ENCODE measurements at places on chromosomes 2 and 18. TPM values are rescaled to one million over a fixed set of nuclear protein-coding genes. Genes with fewer than 3 reads are reported as not detected.
A peak's percentile ranks its signal among the peaks of the same experiment; 100 is the strongest.

The ALPG gene
- not detected for polyA plus RNA-seq

The UGT1A3 gene
- polyA plus RNA-seq, result not detected

The ST8SIA5 gene
- polyA plus RNA-seq, result not detected

The SERPINB12 gene
- polyA plus RNA-seq, result not detected

The CRYGC gene
- not detected for polyA plus RNA-seq

The AKAIN1 gene
- not detected for polyA plus RNA-seq

The ZNF804A gene
- polyA plus RNA-seq, result 0.29 TPM

The GALNT1 gene
- polyA plus RNA-seq, result 21.0 TPM

The ANO7 gene
- polyA plus RNA-seq, result 0.46 TPM

The IL37 gene
- polyA plus RNA-seq, result not detected

The KIF3C gene
- polyA plus RNA-seq, result 0.33 TPM

The ADCYAP1 gene
- 0.02 TPM for polyA plus RNA-seq

The PTGR3 gene
- polyA plus RNA-seq, result 11.1 TPM

DNA sequence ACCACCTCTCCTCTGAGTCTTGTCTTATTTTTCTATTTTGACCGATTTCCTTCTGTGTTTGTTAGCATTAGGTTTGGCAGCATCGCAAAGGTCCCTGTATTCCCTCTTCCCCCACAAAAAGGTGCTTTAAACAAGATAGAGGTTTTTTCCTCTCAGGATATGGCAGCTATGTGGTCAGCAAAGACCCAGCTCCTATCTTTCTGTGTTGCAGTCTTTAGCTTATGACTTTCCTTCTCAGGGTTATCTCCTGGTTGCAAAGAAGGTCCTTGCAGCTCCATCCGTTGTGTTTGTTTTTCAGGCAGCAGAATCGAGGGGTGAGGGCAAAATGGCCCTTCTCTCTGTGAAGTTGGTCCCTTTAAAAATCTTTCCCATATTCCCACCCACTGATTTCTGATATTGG is 38.4 kb downstream of the GALNT1 start:
- no peak overlapping the region for H3K27ac ChIP-seq
- no peaks in the 10 kb centered on the region for H3K27me3 ChIP-seq
- DNase-seq, result no peak

GRCh38 chr2:207484444-207485391 is 45.0 kb upstream of the CREB1 start:
- no peak for DNase-seq
- H3K27me3 ChIP-seq, result no peaks in the 10 kb centered on the region
- H3K36me3 ChIP-seq, result no peaks in the 10 kb centered on the region
- peaks cover 6% of the 10 kb centered on the region for H3K4me1 ChIP-seq

GRCh38 chr2:26568076-26568890 is 72.9 kb downstream of the CIB4 start:
- no peaks in the 10 kb centered on the region for H3K36me3 ChIP-seq
- H3K27me3 ChIP-seq, result no peaks in the 10 kb centered on the region
- no peaks in the 10 kb centered on the region for H3K4me1 ChIP-seq
- DNase-seq, result peak; percentile 24
- no peak overlapping the region for H3K27ac ChIP-seq
- H3K4me3 ChIP-seq, result no peak overlapping the region

DNA sequence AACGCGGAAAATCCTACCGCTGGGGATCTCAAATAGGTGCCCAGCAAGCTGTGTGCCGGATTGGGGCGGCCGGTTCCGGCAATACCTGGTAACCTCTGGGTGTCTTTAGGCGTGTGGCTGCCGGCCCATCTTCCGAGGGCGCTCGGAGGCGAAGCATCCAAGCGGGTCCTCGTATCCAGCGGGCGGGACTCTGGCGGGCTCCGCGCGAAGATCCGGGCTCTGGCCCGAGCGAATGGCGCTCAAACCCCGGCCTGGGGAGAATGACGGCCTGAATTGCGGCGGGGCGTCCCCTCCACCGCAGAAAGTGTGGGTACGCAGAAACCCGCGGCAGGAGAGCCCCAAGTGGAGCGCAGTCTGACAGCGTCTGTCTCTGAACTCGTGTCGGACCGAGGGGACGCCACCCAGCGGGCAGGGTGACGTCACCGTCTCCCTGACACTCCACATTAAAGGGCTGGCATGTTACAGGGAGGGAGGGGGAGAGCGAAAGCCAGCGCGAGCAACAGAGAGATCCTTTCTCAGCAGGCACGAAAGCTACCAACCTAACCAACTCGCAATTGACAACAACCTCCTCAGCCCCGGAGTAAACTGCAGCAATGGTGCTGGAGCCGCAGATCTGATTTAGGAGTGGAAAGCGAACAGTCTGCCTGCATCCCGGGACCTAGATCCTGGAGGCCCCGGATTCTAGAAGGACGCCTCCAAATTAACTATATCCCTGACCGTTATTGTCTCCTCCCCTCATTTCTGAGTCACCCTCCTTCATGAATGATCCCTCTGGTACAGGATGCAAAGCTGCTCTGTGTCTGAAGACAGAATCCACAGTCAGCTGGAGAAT is at the start of gene SKOR2:
TSS of gene SKOR2 (minus strand) at position 372 of the 832 bp plus-strand sequence. CDS start 2,477 bp downstream, outside the sequence.
- peaks cover 19% of the 10 kb centered on the region for H3K4me1 ChIP-seq
- H3K4me3 ChIP-seq, result no peak within 1 kb of the TSS
- H3K36me3 ChIP-seq, result no peaks in the 10 kb centered on the region
- peaks cover 75% of the 10 kb centered on the region for H3K27me3 ChIP-seq

- H3K27me3 ChIP-seq, result no peaks in the 10 kb centered on the region
- H3K36me3 ChIP-seq, result no peaks in the 10 kb centered on the region
- H3K4me3 ChIP-seq, result no peak overlapping the region
- H3K4me1 ChIP-seq, result no peaks in the 10 kb centered on the region
- no peak overlapping the region for H3K27ac ChIP-seq
Measured at GRCh38 chr18:26425148-26425531, 123.2 kb downstream of the KCTD1 start.

GRCh38 chr2:152468899-152469692 is 134.1 kb downstream of the FMNL2 start:
- no peak for DNase-seq
- no peaks in the 10 kb centered on the region for H3K36me3 ChIP-seq
- peak overlapping the region; percentile 82 for H3K27ac ChIP-seq
- H3K27me3 ChIP-seq, result no peaks in the 10 kb centered on the region
- H3K4me1 ChIP-seq, result peaks cover 75% of the 10 kb centered on the region

DNA sequence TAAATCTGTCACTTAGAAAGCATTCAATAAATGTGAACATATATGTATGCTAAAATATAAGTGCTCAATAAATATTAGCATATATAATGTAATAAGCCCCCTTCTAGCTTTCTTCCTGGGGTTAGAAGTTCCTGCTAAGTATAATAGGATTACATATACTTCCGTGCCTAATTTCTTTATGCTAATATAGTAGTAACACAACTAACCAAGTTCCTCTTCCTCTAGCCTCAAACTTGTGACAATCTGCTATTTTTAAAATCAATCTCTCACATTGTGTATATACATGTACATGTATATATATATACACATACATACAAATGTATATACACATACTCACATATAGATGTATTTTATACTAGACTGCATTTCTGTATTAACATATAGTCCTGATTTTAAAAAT is 32.2 kb downstream of the TLK1 start:
- no peak overlapping the region for H3K4me3 ChIP-seq
- no peak for DNase-seq
- peaks cover 98% of the 10 kb centered on the region for H3K4me1 ChIP-seq
- H3K36me3 ChIP-seq, result no peaks in the 10 kb centered on the region
- H3K27me3 ChIP-seq, result no peaks in the 10 kb centered on the region

DNA sequence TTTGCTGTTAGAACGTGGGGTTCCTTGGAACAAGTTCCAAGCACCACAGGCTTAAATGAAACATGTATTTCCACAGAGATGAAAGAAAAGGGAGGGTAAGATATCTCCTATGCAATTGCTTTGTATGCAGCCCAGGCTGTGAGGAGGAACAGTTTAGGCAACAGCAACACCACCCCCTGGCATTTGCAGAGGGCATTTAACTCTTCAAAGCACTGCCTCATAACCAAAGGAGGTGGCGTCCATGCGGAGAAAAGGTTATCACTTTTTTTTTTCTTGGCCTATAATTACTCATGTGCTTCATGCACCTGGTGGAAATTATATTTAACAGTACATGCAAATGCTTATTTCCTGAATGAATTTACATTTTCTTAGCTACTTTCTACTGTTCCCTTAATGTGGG is 286.0 kb downstream of the LPIN1 start:
- no peak overlapping the region for H3K4me3 ChIP-seq
- peak overlapping the region; percentile 44 for H3K27ac ChIP-seq
- H3K4me1 ChIP-seq, result peaks cover 57% of the 10 kb centered on the region
- no peak for DNase-seq

- H3K27ac ChIP-seq, result no peak overlapping the region
- H3K36me3 ChIP-seq, result peaks cover 90% of the 10 kb centered on the region
- no peak overlapping the region for H3K4me3 ChIP-seq
- H3K4me1 ChIP-seq, result peaks cover 49% of the 10 kb centered on the region
- no peak for DNase-seq
Measured at GRCh38 chr2:152706477-152707021, 10.7 kb downstream of the PRPF40A start.

DNA sequence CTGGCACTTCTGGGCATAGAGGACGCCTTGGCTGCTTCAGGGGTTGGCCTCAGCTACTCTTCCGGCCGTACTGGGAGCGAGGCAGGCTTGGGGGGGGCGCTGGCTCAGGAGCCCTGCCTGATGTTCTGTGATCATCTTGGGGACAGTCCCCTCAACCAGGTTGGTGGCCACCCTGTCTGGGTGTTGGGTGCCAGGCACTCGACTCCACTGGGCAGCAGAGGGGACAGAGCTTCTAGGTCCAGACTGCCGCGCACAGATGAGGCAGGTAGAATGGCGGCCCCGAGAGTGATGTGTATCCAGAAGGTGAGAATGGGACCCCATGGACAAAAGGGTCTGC is 84.9 kb downstream of the ASB1 start:
- H3K27ac ChIP-seq, result no peak overlapping the region
- H3K27me3 ChIP-seq, result no peaks in the 10 kb centered on the region
- H3K4me3 ChIP-seq, result no peak overlapping the region
- no peaks in the 10 kb centered on the region for H3K4me1 ChIP-seq
- peak; percentile 41 for DNase-seq

- H3K27me3 ChIP-seq, result no peaks in the 10 kb centered on the region
- H3K4me1 ChIP-seq, result peaks cover 57% of the 10 kb centered on the region
- H3K4me3 ChIP-seq, result no peak overlapping the region
- H3K27ac ChIP-seq, result peak overlapping the region; percentile 60
- DNase-seq, result peak; percentile 82
- no peaks in the 10 kb centered on the region for H3K36me3 ChIP-seq
Measured at GRCh38 chr2:10410001-10410822, 37.9 kb downstream of the ODC1 start.

DNA sequence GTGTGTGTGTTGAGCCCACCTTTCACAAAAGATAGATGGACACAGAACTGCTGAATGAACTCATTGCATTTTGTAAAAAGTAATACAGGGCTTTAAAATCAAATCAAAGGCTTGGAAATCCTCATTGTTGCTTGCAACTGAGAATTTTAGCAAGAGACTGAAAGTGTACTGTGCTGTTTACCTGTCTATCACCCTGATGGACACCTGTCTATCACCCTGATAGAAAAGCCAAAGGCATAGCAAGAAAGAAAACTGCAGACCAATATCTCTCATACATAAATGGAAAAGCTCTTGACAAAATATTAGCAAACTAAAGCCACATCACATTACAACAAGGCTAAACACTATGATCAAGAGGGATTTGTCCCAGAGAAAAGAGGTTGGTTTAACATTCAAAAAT is 107.5 kb upstream of the TMEM18 start:
- H3K27ac ChIP-seq, result no peak overlapping the region
- DNase-seq, result no peak
- H3K27me3 ChIP-seq, result peaks cover 13% of the 10 kb centered on the region
- no peaks in the 10 kb centered on the region for H3K36me3 ChIP-seq
- no peak overlapping the region for H3K4me3 ChIP-seq
- no peaks in the 10 kb centered on the region for H3K4me1 ChIP-seq

GRCh38 chr2:32863803-32864202 is 83.0 kb upstream of the LTBP1 start:
- H3K4me1 ChIP-seq, result no peaks in the 10 kb centered on the region
- no peak for DNase-seq
- no peak overlapping the region for H3K4me3 ChIP-seq
- H3K27me3 ChIP-seq, result no peaks in the 10 kb centered on the region
- no peaks in the 10 kb centered on the region for H3K36me3 ChIP-seq
- H3K27ac ChIP-seq, result no peak overlapping the region
